Stimulated activated CD4-positive, alpha-beta T cell treated with anti-CD3 and anti-CD28 coated beads, Interleukin-15, amount 100 ng/mL, for 48 hours (primary cell): ENCODE measurements at places on chromosomes 5 and 9.

GRCh38 chr9:133647765-133648469 is 11.8 kb downstream of the DBH start:
- no peak for DNase-seq

DNA sequence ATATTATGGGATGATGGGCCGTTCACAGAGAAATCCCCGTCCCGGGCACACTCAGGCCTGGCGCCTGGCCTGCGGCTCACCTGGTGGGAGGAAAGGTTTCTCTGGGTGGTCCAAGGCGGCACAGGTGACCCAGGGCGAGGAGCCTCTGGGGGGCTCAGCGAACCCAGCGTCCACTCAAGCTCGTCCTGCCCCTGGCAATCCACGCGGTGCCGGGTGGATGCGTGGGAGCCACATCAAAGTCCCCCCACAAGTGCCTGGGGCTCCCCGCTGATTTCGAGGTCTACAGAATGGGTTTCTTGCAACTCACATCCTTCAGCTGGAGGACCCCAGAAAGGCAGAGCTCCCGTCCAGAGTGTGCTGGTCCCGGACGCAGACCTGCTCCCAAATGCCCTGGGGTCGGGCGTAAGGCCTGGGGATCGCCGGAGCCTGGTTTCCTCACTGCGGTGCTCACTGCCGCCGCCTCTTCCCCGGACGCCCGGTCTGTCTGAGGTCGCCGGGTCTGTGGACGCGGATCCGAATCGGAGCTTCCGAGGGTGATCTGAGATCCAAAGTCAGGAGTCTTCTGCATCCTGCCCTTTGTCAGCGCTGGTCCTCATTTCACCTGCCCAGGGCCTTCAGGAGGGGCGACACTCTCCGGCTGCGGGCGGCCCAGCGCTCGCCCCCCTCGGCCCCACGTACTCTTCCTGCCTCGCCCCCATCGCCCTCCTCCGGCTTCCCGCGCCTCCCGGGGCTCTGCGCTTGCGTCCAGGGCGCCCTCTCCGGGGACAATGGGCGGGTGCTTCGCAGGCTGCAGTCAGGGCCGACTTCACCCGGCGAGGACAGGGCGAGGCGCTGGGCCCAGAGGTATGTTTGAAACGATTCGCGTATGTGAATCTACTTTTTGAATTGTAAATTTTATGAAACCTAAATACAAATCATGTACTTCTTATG is 20.0 kb upstream of the RUFY1 start:
- peak; percentile 48 for DNase-seq

DNA sequence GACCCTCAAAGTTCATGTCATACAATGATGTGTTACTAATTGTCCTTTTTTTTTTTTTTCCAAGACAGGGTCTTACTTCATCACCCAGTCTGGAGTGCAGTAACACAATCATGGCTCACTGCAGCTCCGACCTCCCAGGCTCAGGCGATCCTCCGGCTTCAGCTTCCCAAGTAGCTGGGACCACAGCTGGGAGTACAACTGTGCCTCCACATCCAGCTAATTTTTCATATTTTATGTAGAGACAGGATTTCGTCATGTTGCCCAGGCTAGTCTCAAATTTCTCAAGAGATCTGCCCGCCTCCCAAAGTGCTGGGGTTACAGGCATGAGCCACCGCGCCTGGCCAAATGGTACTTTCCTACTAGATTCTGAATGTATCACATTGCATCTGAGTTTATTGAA is 49.4 kb upstream of the EBF1 start:
- no peak for DNase-seq

DNA sequence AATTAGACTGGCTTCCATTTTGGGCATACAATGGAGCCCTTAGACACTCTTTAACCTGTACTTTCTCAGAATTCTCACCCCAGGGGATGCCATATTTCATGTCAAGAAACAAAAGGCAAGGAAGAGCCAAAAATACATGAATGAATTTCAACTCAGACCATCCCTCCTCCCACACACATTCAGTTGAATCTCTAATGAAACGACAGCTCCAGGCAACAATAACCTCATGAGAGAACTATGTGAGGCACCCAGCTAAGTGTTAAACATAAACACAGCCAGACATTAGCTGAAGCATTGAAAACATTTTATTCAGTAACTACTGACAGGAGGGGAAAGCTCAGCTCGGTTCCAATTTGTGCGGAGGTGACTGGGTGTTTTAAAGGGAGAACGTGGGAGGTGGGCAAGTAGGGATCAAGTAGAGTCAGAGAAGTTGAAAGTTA is 1359.1 kb upstream of the CDH9 start:
- DNase-seq = no peak

DNA sequence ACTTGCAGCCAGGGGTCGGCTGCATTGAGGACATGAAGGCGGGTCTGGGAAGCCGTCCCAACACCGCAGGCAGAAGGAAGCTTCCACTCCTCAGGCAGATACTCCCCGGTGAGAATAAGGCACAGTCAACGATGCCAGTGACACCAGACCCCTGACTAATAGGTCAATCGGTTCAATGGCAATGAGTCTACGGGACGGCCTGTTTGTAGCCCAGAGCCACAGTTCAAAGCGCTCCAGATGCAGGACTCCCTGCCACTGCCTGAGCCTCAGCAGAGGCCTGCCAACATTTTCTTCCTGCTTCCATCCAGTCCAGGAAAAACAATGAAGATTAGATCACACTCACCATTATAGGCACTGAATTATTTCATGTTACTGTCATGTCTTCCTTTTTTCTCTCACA is 84.5 kb upstream of the SIMC1 start:
- no peak for DNase-seq

- DNase-seq = no peak
Observed at GRCh38 chr9:14888875-14889274, 21.4 kb downstream of the FREM1 start.

DNA sequence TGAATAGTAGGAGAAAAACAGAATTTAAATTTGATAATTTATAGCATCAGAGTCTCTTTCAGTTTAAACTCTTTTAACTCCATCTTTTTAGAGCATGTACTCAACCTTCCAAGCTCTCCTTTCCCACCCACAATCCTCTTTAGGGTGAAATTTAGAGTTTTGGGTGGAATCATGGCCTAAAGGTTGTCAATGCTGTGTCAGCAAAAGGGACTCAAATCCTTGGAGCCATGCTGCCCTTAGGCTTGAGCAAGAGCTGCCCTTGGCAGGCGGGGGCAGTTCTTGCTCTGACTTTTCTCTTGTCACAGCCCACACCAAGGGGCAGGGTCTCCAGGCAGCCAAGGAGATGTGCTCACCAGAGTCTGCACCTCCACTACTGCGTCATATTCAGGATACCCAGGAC is 102.4 kb downstream of the MTX3 start:
- no peak for DNase-seq
